NCI-H1092 (cell line): ENCODE measurements at places on chromosomes 6 and 20.
A peak's percentile ranks its signal among the peaks of the same experiment; 100 is the strongest.

DNA sequence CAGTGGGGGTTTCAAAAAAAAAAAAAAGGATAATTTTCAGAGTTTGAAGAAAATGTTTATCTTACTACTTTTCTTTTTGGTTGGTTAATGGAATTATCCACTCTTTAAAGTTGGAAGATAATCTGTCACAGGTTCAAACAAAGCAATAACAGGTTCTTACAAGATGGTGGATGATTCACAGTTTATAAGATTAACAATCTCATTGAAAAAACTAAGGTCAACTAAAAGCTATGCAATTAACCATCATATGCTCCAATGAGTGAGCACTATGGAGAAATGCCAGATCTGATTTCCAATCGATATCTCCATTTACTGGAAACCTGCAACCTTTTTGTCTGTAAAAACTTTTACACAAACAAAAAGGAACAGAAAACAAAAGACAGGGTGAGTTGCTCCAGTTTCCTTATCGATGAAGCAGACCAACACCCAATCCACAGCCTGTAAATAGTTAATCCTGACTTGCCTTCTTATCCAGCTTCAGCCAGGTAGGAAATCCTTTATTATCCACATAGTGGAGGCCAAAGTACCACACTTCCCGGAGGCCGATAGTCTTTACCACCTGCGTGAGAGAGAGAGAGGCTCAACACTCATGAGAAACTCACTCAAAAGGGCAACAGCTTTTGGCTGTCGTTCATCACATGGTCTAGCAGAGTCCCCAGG is 32.4 kb downstream of the EZR start:
- no peak for DNase-seq

GRCh38 chr20:33348136-33348937 is 53.0 kb downstream of the CDK5RAP1 start:
- no peak for DNase-seq

GRCh38 chr20:44979090-44979621 is 12.8 kb downstream of the STK4 start:
- DNase-seq: no peak

GRCh38 chr6:111114482-111114881 is 27.2 kb downstream of the SLC16A10 start:
- DNase-seq: no peak

GRCh38 chr6:165729307-165729936 is 66.4 kb upstream of the PDE10A start:
- DNase-seq: peak; percentile 32

- no peak for DNase-seq
Observed at GRCh38 chr6:76347539-76347938, 275.1 kb upstream of the IMPG1 start.

- DNase-seq: no peak
Observed at GRCh38 chr6:34316431-34317171, 67.8 kb upstream of the SMIM29 start.

DNA sequence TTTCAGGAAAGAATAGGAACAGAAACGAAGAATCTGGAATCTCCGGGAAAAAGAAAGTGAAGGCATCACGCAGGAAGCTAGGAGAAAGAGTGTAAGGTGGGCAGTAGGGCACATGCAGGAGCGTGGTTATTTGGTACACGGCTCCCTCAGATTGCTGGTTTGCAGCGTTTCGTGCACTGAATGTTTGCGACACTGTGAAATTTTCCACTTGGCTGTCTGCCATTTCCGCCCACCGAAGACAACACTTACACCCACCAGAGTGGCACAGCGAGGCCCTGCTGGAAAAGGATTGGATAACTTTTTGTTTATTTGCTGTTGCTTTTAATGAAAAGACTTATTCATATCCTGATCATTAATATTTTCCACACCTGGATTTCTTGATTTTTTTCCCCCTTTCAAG is 248.3 kb downstream of the GMPR start:
- DNase-seq: no peak

DNA sequence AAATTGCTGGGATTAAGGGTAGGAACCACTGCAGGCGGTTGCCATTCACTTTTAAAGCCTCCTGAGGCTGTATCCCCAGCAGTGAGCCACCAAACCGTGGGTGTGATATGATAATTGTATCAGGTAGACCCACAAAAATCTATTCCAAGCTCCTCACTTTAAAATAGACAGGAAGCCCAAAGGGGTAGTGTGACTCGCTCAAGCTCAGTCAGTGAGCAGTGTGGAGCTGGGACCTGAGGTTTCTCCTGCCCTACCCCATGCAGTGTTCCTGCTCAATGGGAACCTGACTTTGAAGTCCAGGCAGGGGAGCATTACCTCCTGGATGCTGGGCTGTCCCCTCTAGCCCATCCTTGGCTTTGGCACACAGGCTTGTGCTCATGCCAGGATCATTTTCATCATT is 14.9 kb upstream of the MAPRE1 start:
- no peak for DNase-seq

- DNase-seq: no peak
Observed at GRCh38 chr6:143270026-143270425, 180.5 kb downstream of the ADAT2 start.

DNA sequence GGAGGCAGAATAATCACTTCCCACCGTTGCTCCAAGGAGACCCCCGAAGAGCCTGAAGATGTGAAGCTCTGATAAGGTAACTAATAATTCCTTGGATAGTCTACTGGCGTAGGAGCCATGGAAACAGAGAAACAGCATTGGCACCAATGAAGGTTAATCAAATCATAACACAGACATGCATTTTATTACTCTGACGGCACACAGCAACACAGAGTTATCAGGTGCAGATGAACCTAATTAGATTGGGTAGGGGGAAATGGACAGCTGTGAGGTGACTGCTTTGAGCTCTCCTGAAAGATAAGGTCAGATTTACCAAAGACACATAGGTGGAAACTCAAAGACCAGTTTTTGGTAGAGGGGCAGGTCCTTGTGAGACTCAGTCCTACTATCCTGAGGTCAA is 544.0 kb upstream of the AGPAT4 start:
- no peak for DNase-seq

GRCh38 chr6:167442796-167443680 is 118.2 kb downstream of the TTLL2 start:
- DNase-seq: no peak

- DNase-seq: no peak
Observed at GRCh38 chr20:58103517-58103904, 124.9 kb downstream of the ANKRD60 start.

GRCh38 chr20:34824452-34824805 is 1.0 kb downstream of the NCOA6 start:
- DNase-seq: peak; percentile 18

DNA sequence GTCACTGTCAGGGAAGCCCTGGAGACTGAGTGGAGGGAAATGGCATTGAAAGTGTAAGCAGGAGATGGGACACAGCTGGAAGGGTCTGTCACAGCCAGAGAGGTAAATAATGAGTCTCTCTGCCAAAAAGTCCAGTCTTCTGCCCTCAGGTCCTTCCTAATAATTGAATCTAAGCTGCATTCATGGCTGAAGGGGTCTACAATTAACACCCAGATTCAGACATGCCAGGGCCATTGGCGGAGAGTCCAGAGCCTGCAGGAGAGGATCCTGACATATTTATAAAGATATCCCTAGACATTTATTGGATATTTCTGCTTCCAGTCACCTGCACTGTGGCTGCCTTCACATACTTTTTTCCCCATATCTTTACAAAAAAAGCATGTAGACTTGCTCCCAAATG is 89.0 kb downstream of the LRFN2 start:
- no peak for DNase-seq

GRCh38 chr6:64258752-64259151 is 623.1 kb downstream of the PHF3 start:
- no peak for DNase-seq

DNA sequence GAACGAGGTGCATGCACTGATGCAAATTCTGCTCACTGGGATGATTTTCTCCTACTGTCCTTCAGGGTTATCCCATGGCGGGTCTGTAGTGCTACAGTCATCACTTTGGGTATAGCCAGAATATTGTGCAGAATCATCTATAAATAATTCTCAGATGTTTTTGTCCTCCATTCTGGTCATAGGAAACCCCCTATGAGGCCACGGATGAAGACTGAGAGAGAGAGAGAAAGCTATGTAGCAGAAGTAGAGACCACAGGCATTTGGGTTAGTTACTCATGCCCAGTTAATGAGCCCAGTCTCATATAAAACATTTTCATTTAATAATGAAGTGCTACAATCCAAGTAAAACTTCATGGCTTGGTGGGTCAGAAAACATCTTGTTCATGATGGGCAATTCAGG is 145.1 kb upstream of the PLN start:
- no peak for DNase-seq

DNA sequence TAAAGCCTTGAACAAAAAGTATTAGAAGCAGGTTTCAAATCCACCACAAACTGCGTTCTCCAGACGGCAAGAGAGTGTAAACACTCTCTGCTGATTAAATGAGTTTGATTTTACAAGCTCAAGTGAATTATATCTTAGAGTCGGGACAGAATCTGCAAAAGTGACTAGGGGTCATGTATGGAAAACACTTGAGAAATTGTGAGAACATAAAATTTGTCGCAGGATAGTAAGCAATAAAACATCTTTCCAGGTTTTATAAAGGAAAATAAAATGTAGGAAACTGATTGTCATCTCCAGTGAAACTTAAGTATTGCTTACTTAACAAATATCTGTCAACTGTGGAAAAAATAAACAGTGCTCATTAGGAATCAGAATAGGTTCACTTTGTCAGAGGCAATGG is 374.2 kb downstream of the ARHGAP18 start:
- no peak for DNase-seq

DNA sequence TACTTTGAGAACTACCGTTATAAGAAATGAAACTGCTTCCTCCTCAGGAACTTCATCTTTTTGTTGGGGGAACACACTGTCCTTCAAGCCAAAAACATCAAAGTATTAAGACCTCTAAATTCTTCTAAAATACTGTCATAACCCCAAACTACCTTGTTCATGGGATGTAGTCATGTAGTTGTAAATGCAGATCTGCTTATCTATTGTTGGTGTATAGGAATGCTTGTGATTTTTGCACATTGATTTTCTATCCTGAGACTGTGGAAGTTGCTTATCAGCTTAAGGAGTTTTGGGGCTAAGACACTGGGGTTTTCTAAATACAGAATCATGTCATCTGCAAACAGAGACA is 282.9 kb upstream of the RUNX2 start:
- DNase-seq: no peak

DNA sequence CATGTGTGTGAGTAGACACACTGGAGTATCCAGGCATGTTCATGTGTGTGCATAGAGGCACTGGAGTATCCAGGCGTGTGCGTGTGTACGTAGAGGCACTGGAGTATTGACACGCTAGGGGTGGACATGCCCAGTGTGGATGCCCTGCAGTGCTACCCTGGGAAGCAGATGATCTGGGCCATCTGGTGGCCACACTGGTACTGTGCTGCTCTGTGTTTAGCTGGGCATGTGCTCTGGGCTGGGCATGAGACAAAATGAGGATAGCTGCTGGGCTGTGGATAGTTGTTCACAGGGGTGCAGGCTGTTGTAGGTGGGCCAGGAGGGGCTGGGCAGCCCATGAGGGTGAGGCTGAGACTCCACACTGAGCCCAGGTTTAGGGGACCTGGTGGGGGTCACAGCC is 24.0 kb upstream of the NPBWR2 start:
- no peak for DNase-seq

DNA sequence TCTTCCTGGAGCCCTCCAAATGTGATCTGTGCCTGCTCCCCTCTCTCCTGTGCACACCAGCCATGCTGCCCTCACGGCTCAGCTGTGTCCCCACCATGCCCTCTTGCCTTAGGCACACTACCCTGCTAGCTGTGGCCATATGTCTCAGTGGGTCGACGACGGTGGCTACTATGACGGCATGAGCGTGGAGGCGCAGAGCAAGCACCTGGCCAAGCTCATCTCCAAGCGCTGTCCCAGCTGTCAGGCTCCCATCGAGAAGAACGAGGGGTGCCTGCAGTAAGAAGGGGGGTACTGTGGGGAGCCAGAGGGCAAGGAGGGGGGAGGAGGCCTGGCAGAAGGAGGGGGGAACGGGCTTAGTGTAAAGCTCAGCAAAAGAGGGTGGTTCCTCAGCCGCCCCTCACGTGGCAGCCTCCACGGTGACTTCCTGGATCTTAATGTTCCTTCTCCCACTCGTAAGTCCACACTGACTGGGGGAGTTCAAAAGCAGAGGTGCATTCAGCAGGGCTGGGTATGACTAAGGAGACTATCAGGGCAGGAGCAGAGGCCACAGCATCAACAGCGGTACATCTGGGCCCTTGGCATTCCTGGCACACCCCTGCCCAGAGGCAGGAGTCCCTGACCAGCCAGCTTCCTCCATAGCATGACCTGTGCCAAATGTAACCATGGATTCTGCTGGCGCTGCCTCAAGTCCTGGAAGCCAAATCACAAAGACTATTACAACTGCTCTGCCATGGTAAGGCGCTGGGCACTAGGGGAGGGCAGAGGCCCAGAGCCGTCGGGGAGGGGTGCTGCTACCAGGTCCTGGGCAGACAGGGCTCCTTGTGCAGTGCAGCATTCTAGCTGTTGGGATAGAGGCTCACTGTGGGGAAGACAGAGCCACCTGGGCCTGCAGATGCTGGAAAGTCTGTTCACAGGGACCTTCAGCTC is 8.0 kb downstream of the DNPH1 start:
- DNase-seq: no peak

- no peak for DNase-seq
Observed at GRCh38 chr6:129124347-129124746, 241.4 kb downstream of the LAMA2 start.

DNA sequence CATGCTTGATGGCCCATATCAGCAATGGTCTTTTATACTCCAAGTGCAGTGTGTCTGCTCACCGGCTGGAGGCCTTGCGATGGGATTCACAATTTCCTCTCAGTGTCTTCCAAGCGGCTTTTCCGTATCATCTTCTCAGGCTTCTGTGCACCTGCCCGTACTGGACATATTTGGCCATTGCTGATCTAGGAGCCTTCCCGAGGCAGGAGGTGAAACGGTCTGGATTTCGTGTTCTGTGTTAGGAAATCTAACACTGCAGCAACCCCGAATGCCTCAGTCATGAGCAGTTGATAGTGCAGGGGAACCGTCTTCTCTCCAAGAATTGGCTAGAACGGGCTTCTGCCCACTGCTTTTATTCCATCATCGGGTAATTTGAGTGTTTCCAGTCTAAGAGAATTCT is 60.5 kb downstream of the PPP1R14C start:
- no peak for DNase-seq

DNA sequence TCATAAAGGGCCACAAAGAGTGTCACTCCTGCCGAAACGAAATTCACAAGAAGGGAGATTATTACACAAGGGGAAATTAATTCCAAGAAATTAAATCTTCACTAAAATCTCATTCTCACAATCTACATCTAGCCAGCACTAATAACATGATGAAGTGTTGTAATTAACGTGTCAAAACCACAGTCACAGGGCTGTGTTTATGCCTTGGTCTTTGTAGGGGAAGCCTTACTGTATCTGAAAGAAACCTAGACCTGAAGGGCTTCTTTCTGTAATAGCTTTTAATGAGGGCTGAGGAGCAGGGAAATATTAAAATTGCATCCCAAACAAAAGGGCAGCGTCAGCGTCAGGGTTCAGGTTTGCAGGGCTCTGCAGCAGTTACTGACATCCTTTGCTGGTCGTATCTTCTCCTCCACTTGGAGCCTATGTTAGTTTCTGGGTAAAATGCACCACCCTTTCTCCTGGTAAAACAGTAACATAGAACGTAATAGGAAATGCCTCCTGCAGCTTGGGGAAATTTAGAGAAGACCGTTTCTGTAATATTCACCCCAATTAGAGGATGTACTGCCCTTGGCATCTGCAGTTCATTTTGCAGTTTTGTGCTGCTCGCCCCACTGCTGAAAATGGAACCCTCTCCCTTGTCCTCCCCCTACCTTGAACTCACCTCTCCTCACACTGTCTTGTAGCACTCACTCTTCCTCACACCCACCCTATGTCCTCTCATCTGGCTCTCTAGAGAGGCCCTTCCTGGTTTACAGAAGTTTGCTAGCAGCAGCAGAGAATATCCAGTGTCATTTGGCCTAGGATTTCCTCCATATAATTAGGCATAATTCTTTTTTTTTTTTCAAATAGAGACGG is 109.0 kb upstream of the TRAF3IP2 start:
- no peak for DNase-seq
